Spinal cord (tissue), 10 donors: ENCODE measurements at places on chromosomes 2 and 18.

GRCh38 chr2:126908721-126909177, 10.1 kb downstream of the TEX51 start:
- DNase-seq, result no peak

DNA sequence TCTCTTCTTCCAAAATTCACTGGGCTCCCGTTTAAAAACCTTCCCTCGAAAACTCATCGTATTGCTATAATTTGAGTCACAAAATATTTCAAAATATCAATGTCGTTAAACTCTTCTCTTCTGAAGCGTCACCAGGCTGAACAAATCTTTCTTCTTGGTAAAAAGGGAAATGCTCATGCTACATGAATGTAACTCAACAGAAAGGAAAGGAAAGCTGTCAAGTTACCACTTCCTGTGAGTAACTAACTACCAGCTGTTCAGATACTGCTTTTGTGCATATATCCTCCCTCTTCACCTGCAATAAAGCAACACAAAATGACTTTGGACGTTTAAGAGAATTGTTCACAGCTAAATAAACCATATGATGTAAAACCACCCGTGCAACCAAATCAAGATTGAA, 95.4 kb downstream of the DOCK10 start:
- no peak for DNase-seq

- no peak for DNase-seq
These were observed 4.6 kb downstream of the FN1 start for GRCh38 chr2:215431290-215431689.

DNA sequence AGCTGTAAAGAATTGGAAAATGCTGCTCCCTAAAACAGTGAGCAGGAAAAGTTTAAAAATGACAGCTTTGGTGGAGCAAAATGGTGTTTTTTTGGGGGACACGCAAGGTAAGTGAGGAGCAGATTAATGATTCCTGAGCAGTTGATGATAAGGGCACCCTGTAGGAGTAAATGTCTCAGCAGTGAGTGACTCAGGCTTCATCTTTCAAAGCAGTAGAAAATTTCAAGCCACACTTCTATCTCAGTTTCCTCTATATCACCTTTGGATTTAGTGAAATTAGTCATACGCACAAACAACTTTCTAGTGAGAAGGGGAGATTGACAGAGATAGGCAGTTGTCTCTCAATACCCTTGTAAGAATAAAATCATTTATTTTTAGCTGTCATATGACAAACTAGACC, 709.0 kb upstream of the FAM98A start:
- DNase-seq, result no peak

- no peak for DNase-seq
These were observed 49.7 kb downstream of the FOSL2 start for GRCh38 chr2:28442328-28442727.

GRCh38 chr2:179252423-179252822, 12.2 kb downstream of the SESTD1 start:
- DNase-seq, result no peak
